ENCODE measurements at places on chromosomes 3 and 15.
A peak's percentile ranks its signal among the peaks of the same experiment; 100 is the strongest.

- no peak for DNase-seq
Observed at GRCh38 chr3:194087995-194088855, 47.7 kb upstream of the HES1 start.

DNA sequence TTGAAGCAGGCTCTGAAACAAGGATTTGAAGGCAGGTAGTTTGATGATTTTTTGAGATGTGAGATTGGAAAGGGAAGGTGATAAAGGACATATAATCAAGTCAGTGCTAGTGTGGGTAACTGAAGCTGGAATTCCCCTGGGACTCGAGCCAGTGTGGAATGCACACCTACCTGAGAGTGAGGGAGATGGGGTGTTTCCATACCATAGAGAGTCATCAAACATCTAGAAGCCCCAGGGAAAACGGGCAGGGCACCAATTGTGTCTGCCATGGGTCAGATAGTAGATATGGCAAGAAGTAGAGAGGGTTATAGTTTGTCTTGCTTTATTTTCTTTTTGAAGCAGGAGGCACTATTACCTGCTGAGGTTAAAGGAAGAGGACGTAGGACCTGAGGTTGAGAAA, 120.0 kb downstream of the SSR3 start:
- DNase-seq = no peak

- DNase-seq = no peak
Observed at GRCh38 chr3:161069511-161070251, 35.5 kb downstream of the B3GALNT1 start.

- DNase-seq = no peak
Observed at GRCh38 chr3:47362701-47363100, 18.1 kb upstream of the PTPN23 start.

- no peak for DNase-seq
Observed at GRCh38 chr15:41792000-41792637, 17.8 kb downstream of the MAPKBP1 start.

GRCh38 chr3:1783995-1784394, 314.7 kb upstream of the CNTN4 start:
- peak; percentile 59 for DNase-seq

DNA sequence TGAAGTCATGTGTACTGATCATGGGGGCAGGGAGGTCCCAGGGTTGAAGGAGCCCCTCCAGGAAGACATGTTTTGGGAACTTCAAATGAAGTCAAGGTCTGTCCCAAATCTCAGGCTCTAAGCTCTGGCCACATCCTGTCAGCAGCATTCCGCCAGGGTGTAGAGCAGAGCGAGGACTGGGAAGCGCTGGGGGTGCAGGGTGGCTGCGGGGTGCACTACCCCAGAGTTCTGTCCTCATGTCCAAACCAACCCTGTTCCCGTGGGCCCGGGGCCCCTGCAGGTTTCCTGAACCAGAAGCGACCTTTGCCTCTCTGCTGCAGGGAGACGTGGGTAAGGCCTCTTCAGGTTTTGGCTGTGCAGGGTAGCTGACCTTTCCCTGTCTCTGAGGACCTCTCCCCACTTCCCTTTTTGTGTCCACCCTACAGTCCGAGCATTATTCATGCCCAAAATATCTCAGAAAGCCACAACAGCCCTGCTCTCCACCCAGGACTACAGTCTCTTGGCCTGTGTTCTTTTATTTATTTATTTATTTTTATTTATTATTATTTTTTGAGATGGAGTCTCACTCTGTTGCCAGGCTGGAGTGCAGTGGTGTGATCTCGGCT, 26.6 kb upstream of the FLNB start:
- DNase-seq = no peak

DNA sequence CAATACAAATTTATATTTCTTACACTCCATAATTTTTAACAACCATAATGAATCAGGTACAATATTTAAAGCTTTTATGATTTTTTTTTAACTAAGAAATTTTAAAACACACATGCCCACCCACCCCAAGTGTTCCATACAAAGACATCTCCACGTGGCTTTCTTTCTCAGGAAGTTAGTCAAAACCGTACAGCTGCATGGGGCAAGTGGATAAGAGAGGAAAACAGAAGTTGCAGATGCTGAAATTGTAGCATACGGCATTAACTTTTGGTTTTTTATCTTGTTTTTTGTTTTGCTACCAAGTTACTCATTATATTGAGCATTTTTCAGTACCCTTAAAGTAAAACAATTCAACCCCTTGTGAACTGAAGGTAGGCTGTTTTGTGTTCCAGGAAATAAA, 14.8 kb downstream of the GNB4 start:
- no peak for DNase-seq

GRCh38 chr3:53234130-53234840, 21.5 kb downstream of the TKT start:
- no peak for DNase-seq

DNA sequence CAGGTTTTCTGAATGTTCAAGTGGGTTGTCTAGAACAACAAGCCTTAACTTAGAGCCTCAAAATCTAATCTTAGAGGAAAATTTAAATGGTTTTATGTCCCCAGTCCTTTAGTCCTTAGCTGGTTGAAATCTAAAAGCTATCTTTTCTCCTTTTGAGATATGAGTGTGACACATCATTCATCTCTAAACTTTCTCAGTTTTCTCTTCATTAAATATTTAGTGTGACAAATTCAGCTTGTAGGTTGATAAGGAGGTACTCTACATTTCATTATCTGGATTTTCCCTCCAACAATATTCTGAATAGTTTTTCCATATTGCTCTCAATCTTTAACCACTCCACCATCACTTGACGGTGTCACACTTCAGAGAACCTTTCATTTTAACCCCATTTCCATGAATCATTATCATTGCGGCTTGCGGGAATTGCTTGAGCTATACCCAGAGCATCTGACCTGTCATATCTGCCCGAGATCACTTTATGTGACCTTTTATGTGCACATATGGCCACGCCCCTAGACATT, 16.1 kb upstream of the ATP8B4 start:
- DNase-seq = no peak

- no peak for DNase-seq
Observed at GRCh38 chr15:66905954-66906353, 159.4 kb upstream of the SMAD3 start.

DNA sequence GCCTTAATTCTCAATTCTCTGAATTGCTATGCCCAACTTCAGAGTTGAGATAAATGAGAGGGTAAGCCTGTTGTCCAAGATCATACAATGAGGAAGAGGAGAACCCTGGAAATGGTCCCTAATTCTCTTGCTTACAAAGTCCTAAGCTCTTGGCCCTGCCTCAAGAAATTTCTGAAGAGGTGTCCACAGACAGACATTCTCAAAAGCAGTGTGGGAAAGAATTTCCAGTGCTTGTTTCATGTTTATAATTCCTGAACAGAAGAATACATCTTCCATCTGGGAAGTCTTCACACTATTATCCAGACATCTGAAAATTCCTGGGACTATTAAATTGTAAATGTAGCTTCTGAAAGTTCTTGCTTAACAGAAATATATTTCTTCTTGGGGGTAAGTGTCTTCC, 166.8 kb upstream of the LRTM1 start:
- no peak for DNase-seq

DNA sequence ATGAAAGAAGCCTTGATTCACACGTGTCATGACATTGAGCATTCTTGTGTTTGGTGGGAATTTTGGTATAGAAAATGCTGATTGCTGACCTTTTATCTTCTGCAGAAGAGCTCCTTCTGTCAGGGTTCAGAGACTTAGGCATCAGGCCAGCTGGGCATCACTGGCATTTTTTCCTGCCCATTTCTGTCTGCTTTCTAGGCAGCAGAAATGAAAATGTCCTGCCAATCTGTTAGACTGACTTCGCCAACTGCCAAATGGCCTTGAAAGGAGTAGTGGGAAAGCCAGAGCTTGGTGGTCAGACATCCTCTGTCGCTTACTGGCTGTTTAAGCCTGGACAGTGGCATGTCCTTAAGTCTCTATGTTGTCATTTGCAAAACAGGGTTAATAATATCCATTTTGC, 57.4 kb downstream of the EEFSEC start:
- no peak for DNase-seq

GRCh38 chr3:197372047-197372661, 73.7 kb upstream of the DLG1 start:
- no peak for DNase-seq

DNA sequence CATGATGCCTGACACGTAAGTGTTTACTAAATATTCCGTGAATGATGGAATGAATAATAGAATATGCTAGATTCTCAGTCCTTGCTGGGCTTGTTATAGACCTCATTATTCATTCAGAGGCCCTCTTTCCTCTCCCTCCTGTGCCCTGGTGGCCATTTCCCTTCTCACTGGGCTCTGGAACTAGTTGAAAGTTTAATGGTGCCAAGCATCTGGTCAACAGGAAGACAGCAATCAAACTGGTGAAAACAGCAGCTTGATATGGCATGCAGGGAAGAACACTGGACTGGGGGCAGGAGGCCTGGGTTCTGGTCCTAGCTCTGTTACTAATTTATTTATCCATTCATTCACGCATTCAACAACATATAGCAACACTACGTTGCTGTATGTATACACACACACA, 3.7 kb upstream of the APOD start:
- DNase-seq = no peak

- no peak for DNase-seq
Observed at GRCh38 chr15:77589839-77590238, 42.9 kb downstream of the LINGO1 start.

GRCh38 chr3:127990461-127990860, 61.8 kb upstream of the SEC61A1 start:
- DNase-seq = no peak

- no peak for DNase-seq
Observed at GRCh38 chr3:114454551-114455251, 160.9 kb downstream of the TIGIT start.

GRCh38 chr3:119560160-119560559, 746 bp upstream of the CD80 start:
- DNase-seq = no peak

DNA sequence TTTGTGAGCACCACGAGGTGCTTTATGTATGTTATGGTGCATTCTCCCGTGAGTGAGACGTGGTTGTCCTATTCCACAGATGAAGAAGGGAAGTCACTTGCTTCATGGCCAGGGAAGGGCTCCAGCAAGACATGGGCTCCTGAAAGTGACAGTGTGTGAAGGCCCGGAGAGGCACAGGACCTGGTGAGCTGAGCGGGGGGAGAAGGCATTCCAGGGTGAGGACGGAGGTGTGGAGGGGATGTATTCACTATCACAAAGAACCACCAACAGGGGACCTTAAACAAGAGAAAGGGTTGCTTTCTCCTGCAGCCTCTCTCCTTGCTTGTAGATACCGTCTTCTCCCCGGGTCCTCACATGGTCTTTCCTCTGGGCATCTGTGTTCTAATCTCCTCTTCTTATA, 139.1 kb downstream of the FBLN2 start:
- DNase-seq = no peak

DNA sequence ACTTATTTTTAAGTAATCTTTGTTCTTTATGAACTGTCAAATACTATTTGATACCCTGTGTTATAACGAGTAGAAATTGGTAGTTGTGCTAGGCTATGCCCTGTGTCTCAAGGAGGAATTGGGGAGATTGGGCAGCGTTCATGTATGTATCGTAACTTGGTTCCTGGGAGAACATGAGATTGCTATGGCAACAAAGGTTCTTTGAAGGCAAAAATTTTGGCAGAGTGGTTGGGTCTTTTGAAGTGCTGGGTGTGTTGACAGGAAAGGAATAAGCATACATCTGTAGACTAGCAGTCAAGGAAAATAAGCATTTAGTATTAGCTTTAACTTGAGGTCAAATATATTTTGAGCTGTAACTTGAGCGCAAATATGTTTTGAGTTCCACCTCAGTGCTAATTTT, 45.3 kb downstream of the TCF12 start:
- DNase-seq = no peak

GRCh38 chr15:75591655-75592364, 12.7 kb upstream of the PTPN9 start:
- no peak for DNase-seq

DNA sequence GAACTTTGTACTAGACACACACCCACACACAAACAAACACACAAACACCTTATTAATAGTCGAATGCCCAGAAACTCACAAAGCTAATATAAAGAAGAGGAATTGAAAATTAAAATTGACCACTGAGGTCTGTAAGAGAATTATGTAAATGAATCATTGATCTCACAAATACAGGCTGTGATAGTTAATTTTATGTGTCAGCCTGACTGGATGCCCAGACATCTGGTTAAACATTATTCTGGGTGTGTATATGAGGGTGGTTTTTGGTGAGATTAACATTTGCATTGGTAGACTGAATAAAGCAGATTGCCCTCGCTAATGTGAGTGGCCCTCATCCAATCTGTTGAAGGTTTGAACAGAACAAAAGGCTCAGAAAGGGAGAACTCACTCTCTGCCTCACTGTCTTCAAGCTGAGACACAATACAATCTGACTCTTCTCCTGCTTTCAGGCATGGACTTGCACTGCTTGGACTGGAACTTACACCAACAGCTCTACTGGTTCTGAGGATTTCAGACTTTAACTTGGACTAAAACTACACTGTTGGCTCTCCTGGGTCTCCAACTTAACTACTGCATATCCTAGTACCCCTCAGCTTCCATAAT, 199.4 kb upstream of the TTC14 start:
- no peak for DNase-seq

DNA sequence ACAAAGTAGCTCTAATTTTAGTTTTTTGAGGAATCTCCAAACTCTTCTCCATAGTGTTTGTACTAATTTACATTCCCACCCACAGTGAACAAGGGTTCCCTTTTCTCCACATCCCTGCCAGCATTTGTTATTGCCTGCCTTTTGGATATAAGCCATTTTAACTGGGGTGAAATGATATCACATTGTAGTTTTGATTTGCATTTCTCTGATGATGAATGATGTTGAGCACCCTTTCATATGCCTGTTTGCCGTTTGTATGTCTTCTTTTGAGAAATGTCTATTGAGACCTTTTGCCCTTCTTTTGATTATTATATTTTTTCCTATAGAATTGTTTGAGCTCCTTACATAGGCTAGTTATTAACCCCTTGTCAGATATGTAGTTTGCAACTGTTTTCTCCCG, 239.9 kb upstream of the TPM1 start:
- no peak for DNase-seq

DNA sequence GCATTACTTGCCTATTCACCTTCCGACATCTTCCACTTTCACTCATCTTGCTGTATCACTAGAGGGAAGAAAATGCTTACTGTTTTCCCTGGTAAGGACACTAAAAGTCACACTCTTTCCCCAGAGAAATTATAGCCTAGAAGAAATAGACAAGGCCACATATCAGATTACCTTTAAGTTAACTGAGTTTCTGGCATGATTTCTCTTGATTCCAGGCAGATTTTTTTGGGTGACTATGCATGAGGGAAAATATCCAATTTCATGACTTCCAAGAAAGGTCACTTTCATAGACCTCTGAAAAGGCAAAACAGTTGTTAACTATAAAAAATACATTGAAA, 30.3 kb downstream of the TCF12 start:
- DNase-seq = no peak

GRCh38 chr15:95872366-95872771, 458.1 kb upstream of the NR2F2 start:
- DNase-seq = no peak

Data from NCI-H1930 (cell line).